ENCODE measurements at places on chromosomes 7 and 10.

DNA sequence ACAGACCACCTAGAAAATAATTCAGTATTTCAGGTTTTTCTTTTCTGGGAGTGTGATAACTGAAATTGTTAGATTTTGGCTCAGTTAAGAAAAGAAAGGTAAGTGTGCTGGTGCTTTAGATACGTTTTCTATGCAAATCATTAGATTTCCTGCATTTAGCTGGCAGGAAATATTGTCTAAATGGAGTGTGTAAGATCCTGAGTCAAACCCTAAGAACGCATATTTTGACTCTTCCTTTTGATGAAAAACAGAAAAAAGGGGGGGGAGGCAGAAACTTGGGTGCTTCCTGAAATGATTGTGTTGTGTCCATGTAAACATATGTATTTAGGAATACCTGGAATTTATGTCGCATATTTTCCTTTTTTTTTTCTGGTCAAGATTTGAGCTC, 1.2 kb downstream of the GRK5 start:
- no peak for DNase-seq

DNA sequence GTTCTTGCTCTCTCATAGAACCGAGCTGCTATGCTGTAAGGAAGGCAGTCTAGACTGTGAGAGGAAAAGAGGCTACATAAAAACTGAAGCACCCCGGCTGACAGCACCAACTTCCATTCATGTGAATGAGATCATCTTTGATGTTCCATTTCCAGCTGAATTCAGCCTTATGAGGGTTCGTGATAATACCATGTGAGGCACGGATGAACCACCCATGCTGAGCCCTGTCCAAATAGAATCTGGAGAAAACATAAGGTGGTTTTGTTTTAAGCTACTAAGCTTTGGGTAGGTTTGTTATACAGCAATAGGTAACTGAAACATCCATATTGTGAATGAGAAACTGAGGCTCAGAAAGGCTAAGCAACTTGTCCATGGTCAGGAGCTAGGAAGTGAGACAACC, 6.9 kb upstream of the VAX1 start:
- no peak for DNase-seq

DNA sequence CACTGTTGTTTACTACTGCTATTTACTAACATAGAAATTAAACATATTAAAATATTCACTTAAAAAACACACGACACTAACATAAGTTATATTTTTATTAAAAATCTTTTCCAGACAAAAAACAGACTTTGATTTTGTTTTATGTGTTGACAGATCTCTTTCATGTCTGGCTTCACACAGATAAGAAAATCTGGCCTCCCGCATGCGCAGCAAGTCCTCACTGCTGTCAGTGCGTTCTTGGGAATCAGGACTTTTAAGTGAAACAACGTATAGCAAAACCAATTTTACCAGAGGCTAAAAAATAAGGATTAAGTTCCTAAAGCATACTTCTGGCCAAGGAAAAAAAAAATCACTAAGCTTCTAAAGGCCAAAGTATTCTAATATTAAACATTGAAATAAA, 1.2 kb upstream of the IDI1 start:
- DNase-seq: peak; percentile 26

- peak; percentile 41 for DNase-seq
These were observed 995 bp upstream of the PARD3 start for GRCh38 chr10:34816085-34816496.

DNA sequence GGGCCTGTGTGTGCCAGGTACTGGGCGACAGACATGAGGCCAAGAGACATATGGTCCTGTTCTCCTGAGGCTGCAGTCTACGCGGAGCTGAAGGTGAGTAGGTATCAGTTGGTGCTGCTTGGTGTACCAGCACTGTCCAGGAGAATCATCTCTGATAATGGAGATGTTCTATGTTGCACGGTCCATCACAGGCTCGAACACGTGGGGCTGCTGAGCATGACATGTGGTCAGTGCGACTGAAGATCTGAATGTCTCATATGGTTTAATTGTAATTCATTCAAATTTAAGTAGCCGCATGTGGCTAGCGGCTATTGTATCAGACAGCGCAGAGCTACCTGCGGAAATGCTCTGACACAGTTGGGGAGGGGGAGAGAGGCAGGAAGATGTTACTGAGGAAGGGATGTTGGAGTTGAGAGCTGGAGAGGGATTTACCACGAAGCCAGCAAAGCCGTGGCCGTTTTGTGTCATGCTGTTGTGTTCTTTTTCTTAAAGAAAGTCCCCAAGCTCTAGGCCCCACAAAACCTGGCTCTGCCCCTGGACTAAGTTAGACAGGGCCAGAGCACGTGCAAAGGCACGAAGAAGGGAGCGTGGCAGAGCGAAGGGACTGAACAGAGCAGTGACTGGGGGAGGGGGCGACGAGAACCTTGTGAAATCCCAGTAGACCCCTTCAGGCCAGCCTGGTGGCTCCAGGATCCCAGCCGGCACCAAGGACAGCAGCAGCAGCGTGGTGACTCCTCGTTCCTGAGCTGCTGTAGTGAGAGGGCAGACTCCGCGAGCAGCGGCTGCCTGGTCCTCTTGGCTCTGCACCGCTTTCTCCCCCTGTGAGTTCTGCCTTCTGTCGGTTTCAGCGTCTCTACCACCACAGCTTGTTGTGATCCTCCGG, 20.0 kb downstream of the SMKR1 start:
- DNase-seq: no peak

GRCh38 chr7:27314111-27314510, 71.5 kb downstream of the EVX1 start:
- DNase-seq: no peak

- DNase-seq: no peak
These were observed 3.6 kb downstream of the PRKAR2B start for GRCh38 chr7:107047902-107048782.

DNA sequence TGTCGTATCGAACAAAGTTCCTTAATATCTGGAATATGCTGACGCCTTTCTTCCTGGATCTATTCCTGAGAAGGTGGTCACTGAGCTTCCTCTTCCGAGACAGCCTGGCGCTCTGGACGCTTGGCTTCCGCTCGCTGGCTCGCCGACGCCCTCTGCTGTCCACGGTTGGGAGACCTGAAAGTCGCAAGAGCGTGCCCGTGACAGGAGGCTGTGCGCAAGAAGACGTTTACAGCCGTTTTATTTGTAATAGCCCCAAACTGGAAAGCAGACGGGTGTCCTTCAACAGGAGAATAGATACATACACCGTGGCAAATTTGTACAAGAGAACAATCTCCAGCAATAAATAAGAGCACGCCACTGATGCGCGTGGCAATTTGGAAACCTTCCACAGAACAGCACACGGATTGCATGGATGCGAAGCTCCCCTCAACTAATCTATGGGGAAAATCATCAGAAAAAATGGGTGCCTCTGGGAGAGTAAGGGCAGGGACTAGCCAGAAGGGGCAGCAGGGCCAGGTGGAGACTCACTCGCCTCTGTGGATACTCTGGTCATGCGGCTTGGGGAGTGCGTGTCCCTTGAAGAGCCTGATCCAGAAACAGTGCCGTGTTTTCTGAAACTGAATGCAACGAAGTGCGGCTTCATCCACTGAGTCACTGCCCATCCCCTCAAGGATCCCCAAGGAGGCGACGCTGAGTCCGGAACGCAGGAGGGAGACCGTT, 41.5 kb upstream of the BNIP3 start:
- DNase-seq: peak; percentile 83

DNA sequence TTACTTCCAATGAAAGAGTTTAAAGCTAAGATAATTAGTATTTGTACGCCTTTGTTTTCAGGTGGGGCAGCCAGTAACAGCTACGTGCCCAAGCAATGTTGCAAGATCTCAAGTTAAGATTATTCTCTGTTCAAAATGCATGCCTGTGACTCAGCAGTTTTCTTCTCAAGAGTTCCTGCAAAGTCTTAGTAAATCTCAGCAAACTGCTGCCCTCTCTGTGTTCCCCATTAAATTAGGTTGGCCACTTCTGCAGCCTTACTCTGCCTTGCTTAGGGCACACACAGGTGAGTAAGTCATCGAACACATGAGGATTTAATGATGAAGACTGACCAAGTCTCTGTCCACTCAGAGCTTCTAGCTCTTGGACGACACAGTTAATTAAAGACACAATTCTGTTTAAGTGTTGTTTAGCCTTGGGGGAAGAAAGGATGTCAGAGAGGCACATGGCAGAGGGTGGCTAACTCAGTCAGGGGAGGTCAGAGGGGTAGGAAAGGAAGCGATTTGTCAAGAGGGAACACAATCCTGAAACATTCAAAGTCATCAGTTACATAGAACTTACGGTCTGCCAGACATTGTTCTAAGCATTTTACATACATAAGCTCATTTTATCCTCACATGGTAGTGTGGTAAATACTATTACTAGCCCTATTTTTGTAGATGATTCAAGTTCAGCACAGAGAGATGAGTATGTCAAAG, 20.2 kb upstream of the SLC35G1 start:
- no peak for DNase-seq

DNA sequence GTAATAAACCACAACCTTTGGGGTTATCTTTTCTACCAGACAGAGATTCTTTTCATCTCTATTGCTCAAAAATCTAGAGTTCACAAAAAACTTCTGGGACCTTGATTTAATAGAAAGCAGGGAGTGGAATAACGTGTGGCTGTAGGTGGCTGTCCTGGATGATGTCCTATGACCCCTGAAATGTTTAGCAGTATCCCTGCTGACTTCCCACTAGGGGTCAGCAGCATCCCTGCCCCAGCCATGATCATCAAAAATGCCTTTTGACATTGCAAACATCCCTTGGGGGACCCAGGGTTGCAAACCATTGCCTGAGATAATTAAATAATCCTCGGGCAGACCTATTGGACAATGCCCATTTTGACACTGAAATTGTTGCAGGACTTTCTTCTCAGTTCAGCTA, 177.1 kb downstream of the USP6NL start:
- peak; percentile 6 for DNase-seq

DNA sequence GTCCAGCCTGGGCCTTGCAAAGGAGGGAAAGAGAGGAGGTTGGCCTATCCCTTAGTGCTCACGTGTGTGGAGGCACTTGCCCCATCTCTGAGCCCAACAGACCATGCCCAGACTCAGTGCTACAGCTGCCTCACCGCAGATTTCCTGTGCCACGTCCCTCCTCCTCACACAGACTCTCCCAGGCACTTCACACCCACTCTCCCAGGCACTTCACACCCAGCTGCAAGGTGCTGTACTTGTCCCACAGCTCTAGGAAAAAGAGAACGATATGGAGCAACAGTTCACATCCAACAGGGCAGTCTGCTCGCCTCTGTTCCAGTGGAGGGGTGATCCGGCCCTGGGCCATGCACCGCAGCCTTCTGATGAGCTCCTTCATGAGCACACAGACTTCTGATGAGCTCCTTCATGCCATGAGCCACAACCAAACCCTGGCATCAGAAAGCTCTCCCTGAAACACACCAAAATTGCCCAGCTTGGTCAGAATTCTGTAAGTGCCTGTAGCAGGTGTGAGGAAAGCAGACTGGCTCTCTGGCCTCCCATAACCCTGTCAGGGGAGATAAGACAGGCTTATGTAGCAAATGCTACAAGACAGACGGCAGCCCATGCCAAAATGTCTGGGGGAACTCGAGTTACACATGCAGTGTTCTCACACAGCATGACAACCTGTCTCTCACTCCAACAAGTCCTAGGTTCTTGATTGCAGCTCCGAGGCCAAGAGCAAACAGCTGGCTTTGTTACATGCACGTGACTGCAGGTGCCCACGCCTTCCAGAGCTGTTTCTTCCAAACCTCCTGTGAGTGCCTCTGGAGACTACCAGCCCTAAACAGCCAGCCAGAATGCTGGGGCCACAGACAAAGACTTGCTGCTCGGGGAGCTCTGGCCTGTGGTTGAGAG, 348.5 kb downstream of the GRID1 start:
- no peak for DNase-seq

DNA sequence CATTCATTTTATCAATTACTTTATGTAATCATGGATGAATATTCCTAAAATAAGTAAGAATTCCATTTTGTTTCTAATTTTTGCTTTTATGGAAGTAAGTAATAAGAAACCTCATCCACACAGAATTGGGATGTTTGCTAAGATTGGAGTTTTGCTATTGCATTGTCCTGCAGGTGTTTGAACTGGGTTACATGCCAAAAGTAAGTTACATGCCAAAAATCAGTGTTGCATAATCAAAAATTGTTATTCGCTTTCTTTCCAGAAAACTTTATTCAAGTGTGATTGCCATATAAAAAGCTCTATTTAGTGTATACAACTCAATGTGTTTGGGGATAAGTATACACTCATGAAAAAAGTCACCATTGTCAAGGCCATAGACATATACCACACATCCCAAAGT, 346.7 kb upstream of the PLXDC2 start:
- DNase-seq: no peak

- no peak for DNase-seq
These were observed 67.2 kb downstream of the ADD3 start for GRCh38 chr10:110074758-110075671.

DNA sequence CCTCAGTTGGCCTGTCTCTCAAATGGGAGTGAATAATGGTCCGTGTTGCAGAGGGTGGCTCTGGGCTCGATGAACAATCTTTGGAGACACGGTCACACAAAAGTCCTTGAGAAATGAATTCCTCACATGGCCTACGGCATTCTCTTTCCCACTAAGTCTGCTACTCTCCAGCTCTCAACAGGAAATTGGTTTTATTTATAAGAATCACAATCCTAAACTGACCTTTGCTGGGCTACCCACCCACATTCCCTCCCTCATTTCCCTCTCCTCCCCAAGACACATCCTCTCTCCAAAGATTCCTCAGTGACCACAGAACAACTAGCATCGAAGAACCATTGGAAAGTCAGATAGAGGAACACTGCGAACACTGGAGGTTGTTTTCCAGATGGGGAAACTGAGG, 4.7 kb downstream of the AFAP1L2 start:
- no peak for DNase-seq

DNA sequence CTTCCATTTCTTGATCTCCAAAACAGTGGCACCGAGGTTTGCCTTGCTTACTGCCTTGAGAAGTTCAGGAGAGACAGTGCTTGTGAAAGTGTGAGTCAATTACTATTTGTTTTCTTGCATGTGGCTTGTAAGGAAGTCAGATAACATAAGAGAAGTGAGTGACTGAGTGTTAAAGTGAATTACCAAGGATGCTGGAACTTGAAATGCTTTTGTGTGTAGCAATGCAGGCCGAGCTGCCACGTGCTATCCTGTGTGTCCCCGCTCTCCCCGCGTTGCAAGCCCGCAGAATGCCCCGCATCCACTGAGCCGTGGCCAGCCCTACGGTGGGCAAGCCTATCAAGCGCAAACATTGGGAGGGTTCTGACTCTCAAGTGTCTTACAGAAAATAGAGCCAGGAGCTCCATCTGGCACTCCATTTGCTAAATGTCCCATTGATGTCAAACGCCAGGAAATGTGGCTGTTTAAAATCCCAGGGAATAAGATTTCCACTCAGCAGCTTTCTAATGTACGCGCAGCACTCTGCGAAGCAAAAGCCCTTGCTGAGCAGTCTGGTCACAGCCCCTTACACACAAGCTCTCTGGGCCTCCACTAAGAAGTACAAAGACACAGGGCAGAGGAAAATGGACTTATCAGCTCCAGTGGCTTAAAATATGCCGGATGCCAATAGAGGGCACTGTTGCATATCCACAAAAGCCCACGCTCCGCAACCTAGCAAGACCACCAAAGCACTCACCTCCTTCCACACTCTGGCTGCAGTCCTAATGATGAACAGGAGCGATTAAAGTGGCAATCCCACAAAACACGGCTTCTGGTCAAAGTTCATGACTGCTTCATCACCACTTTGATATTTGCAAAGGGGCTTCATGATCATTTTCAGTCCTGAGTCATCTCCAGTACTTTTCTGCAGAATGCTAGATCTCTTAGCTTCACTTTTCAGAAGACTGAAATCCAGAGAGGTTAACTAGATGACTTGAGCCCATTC, 158.0 kb upstream of the ITGB1 start:
- DNase-seq: peak; percentile 1
